NCI-H1092 treated with DMSO at 0.1 percent for 48 hours (cell line): ENCODE measurements at places on chromosomes 12 and 14.

- DNase-seq: no peak
Measured at GRCh38 chr12:77728018-77728417, 102.7 kb upstream of the NAV3 start.

DNA sequence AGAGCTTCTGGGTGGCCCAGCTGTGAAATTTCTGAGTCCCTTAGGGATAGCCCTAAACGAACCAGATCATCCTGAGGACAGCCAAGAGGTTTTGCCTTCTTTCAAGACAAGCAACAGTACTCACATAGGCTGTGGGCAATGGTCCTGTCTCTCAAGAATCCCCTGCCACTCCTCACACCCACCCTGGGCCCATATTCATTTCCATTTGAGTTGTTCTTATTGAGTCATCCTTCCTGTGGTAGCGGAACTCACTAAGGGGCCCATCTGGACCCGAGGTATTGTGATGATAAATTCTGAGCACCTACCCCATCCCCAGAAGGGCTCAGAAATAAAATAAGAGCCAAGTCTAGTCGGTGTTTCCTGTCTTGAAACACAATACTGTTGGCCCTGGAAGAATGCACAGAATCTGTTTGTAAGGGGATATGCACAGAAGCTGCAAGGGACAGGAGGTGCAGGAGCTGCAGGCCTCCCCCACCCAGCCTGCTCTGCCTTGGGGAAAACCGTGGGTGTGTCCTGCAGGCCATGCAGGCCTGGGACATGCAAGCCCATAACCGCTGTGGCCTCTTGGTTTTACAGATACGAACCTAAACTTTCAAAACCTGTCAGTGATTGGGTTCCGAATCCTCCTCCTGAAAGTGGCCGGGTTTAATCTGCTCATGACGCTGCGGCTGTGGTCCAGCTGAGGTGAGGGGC is 38.9 kb downstream of the DAD1 start:
- no peak for DNase-seq

- no peak for DNase-seq
Measured at GRCh38 chr12:121003650-121004049, 12.6 kb downstream of the C12orf43 start.

DNA sequence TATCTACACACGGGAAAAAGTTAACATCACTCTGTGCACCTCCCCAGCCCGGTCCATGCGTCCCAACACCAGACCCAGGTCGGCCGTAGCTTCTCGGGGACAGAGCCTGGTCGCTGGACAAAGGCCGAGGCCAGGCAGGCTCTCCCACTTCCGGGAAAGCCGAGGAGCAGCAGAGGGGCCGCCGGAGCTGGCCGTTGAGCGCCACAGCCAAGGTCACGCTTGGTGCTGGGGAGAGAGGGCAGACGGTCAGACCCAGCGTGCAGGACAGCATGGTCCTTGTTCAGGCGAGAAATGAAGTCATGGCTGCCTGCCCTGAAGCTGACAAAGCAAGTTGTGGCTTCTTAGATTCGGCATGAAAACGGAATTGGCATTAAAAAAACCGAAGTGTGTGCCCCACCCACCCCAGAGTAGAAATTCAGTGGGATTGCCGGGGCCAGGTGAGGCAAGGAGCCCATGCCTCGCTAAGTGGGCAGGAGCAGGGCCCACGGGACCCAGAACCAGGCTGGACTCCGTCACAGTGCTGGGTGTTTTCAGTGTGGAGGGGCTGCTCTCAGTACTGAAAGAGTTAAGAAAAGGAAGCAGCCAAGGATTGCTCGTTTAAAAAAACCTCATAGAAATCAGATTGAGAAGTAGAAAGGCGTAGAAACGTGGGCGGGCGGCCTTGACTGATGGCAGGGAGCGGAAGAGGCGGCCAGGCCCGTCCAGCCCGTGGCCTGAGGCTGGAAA is 4.3 kb downstream of the ARL6IP4 start:
- DNase-seq: no peak

- DNase-seq: no peak
Measured at GRCh38 chr12:99093166-99093565, 448.1 kb downstream of the APAF1 start.

GRCh38 chr12:47078733-47079467 is 521 bp upstream of the PCED1B start:
- peak; percentile 69 for DNase-seq

GRCh38 chr14:56144176-56144575 is 26.0 kb downstream of the PELI2 start:
- DNase-seq: no peak

- DNase-seq: no peak
Measured at GRCh38 chr12:4422985-4423384, 22.6 kb downstream of the FGF6 start.

- DNase-seq: no peak
Measured at GRCh38 chr12:89333564-89334252, 18.6 kb downstream of the DUSP6 start.

GRCh38 chr14:88599761-88600439 is 37.1 kb downstream of the ZC3H14 start:
- no peak for DNase-seq

DNA sequence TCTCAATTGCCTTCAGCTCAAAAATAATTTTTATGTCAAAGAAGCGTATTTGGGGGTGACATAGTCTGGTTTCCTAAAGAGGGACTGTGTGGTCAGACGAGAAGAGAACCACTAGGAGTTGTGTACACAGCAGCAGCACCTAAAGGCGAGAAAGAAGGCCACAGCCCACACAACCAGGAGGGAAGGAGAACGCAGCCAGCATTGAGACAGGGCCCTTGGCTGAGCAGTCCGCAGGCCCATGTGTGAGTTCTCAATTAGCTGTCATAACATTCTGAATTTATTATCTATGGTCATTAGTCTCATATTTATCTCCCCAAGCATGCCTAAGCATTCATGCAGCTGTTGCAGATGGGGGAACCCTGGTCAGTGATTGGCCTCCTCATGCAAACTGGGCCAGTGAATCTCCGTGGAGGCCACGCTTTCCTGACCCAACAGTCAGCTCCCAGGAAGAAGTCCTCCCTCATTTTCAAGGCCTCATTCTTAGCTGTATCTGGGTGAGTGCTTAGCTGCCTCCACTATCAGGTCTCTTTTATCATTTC is 81.2 kb upstream of the ATF7IP start:
- peak; percentile 65 for DNase-seq

DNA sequence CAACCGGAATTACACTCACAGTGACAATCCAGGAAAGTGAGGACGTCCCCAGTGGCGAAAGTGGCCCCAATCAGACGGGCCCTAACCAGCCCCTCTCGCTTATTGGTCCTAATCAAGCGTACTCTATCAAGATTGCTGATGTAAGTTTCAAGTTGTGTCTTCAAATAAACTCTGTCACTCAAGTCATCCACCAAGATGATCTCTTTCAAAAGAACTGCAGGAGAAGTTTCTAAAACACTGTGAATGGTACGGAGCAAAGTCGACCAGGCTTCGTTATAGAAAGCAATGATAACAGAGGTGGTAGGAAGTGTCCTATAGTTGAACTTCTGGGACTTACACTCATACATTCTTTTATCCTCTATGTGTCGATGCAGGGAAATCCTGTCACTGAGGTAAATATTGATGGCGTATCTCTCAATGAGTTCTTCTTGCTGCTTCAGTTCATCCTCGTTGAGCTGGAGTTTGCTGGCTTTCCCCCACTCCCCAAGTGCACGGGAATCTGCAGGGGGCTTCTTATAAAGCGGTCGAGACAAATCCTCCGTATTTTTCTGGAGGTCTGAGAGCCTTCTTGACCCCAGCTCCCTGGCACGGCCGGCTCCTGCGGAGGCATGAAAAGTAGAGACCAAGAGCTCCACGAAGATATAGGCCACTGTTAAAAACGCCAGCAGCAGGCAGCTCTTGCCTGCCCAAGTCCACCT is 604 bp downstream of the GALNT4 start:
- DNase-seq: no peak

GRCh38 chr14:31696378-31696777 is 135.2 kb downstream of the NUBPL start:
- no peak for DNase-seq

- no peak for DNase-seq
Measured at GRCh38 chr12:13435235-13435933, 238.9 kb downstream of the EMP1 start.

- no peak for DNase-seq
Measured at GRCh38 chr12:78683031-78683430, 181.5 kb upstream of the SYT1 start.

DNA sequence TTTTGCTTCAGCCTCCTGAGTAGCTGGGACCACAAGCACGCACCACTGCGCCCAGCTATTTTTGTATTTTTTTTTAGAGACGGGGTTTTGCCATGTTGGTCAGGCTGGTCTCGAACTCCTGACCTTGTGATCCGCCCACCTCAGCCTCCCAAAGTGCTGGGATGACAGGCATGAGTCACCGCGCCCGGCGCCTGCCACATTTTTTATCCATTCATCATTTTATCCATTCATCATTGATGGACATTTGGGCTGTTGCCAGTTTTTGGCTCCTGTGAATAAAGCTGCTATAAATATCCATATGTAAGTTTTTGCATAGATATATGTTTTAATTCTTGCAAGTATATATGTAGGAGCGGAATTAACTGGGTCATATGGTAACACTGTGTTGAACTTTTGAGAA is 79.5 kb downstream of the DAAM1 start:
- no peak for DNase-seq

DNA sequence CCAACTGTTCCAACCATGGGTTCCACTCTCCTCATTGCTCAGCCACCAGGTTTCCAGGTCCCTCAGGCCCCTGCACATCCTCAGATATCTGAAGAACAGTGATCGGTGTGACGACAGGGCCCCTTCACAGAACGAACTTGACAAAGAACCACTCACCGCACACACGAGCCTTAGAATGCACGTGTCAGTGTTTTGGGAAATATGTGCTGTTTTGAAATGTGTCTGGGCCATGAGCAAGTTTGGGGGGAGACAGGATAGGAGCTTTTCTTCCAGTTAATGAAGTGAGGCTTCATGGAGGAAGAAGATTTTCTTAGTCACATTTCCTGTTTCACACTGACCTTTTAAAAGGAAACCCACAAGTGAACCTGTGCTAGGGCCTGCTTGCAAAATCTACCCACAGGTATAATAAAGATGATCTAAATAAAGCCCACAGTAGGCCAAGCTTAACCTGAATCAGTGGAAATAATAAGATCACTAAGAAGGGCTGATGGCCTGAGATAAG is 58.6 kb downstream of the ZFP36L1 start:
- DNase-seq: no peak

GRCh38 chr14:103123634-103124500 is 606 bp downstream of the TNFAIP2 start:
- no peak for DNase-seq

DNA sequence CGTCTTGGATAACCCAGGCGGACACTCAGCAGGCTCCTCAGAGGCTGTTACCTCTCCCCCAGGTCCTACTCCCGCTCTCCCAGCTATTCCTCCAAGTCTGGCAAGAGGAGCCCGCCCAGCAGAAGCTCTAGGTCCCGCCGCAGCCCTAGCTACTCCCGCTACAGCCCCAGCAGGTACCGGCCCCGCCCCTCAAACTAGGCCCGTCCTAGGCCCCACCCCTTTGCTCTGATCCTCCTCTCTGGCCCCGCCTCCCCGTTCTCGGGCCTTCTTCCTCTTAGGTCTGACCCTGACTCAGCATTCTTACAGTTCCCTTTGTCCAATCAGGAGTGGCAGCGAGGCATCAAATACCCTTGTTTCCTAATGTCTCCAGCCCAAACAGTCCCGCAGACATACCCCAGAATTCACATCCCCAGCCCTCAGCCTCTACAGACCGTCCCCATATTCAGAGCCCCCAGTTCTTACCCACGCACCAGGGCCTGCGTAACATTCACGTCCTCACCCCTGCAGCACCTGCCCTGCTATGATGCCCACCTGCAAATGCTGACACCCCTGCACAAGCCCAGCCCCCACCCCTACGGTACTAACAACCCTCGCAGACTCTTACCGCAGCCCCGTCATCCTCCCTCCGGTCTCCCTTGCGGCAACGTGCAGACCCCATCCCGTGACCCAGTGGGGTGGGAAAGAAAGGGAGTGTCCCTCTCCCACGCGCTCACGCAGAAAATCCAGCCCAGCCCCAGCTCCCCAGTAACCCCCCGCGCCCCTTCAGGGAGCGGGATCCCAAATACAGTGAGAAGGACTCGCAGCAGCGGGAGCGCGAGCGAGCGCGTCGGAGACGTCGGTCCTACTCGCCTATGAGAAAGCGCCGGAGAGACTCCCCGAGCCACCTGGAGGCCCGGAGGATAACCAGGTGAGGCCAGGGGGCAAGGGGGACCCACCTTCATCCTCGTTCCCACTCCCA is 25.0 kb upstream of the HSPB8 start:
- DNase-seq: no peak

DNA sequence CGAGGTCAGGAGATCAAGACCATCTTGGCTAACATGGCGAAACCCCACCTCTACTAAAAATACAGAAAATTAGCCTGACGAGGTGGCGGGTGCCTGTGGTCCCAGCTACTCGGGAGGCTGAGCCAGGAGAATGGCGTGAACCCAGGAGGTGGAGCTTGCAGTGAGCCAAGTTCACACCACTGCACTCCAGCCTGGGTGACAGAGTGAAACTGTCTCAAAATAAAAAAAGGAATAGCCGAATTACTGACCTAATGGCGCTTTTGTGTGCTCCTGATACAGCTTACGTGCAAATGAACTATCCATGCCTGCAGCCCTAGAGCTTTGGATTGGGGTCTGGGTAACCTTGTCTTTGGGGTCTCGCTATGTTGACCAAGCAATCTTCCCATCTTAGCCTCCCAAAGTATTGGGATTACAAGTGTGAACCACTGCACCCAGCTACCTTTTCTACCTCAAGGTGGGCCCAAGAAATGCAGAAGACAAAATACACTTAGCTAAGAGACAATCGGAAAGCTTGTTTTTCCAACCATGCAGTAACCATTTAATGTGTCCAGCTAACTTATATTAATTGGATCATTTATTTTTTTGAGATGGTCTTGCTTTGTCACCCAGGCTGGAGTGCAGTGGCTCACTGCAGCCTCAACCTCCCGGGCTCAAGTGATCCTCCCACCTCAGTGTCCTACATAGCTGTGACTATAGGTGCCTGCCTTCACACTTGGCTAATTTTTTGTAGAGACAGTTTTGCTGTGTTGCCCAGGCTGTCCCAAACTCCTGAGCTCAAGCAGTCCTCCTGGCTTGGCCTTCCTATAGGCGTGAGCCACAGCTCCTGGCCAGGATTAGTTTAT is 5.5 kb downstream of the PABPN1 start:
- no peak for DNase-seq

DNA sequence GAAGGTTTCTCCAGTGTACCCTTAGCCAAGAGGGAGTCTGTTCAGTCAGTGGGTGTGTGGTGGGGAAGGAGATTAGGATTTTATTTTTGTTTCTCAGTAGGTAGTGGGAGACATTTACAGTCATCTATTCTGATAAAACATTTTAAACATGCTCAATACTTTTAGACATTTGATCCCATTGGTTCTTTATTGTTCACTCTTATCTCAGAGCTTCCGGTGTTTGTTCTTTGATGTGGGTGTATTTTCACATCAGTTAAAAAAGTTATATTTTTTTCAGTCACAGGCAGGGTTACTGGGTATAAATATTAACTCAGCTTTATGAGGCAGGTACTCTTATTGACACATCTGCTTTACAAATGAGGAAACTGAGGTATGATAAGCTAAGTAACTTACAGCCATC is 43.3 kb upstream of the LRRK2 start:
- no peak for DNase-seq

GRCh38 chr14:90968025-90968424 is 92.4 kb downstream of the RPS6KA5 start:
- no peak for DNase-seq

GRCh38 chr12:115413626-115414025 is 729.7 kb upstream of the TBX3 start:
- DNase-seq: no peak

- DNase-seq: no peak
Measured at GRCh38 chr12:49939707-49940106, 10.8 kb upstream of the AQP2 start.

GRCh38 chr14:30373053-30373452 is 185.9 kb upstream of the G2E3 start:
- DNase-seq: no peak

- no peak for DNase-seq
Measured at GRCh38 chr12:20711846-20712245, 16.7 kb downstream of the SLCO1C1 start.
